PC-3 (cell line): ENCODE measurements at places on chromosomes 1 and 21.

GRCh38 chr1:198788561-198789064 is 149.8 kb downstream of the PTPRC start:
- DNase-seq = peak; percentile 29
- H3K27ac ChIP-seq = no peak overlapping the region
- no peaks in the 10 kb centered on the region for H3K36me3 ChIP-seq
- H3K27me3 ChIP-seq = no peaks in the 10 kb centered on the region

GRCh38 chr1:159066108-159066507 is 10.5 kb downstream of the AIM2 start:
- H3K36me3 ChIP-seq = no peaks in the 10 kb centered on the region
- no peak overlapping the region for H3K4me3 ChIP-seq
- H3K4me1 ChIP-seq = no peaks in the 10 kb centered on the region
- H3K27ac ChIP-seq = no peak overlapping the region
- peaks cover 57% of the 10 kb centered on the region for H3K27me3 ChIP-seq

GRCh38 chr1:160567858-160568682 is 11.2 kb downstream of the CD84 start:
- H3K4me3 ChIP-seq = no peak overlapping the region
- H3K36me3 ChIP-seq = no peaks in the 10 kb centered on the region
- no peaks in the 10 kb centered on the region for H3K4me1 ChIP-seq
- DNase-seq = no peak

- peak overlapping the region; percentile 65 for H3K27ac ChIP-seq
- no peaks in the 10 kb centered on the region for H3K27me3 ChIP-seq
- H3K36me3 ChIP-seq = no peaks in the 10 kb centered on the region
- peaks cover 24% of the 10 kb centered on the region for H3K4me1 ChIP-seq
- peak; percentile 79 for DNase-seq
Observed at GRCh38 chr1:177927021-177927596, 42.7 kb downstream of the SEC16B start.

DNA sequence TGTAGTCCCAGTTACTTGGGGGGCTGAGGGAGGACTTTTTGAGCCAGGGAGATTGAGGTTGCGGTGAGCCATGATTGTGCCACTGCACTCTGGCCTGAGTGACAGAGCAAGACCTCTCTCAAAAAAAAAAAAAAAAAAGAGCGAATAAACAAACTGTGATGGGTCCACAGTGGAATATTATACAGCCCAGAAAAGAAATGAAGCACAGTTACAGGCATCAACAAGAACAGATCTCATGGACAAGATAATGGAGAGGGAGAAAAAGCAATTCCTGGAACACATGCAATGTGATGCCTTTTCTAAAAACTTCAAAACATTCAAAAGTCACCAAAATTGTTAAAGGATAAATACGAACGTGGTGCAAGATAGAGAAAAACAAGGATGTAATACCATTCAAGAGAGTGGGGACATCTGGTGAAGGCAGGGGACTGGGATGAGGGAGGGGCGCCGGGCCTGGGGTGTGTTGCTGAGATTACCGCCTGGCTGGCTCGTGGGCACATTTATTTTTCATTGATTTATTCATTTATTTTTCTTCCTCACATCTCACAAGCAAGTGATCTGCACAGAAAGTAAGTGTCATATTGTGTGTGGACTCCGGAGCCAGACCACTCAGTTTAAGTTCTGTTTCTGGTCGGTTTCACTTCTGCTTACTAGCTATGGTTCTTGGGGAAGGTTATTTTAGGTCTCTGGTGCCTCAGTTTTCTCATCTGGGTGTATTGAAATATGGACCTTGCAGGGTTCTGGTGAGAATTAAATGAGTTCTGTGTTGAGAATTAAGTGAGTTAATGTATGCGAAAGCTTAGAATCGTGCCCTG is 30.1 kb downstream of the ABCG1 start:
- no peak overlapping the region for H3K27ac ChIP-seq
- H3K4me1 ChIP-seq = no peaks in the 10 kb centered on the region
- no peak for DNase-seq
- no peaks in the 10 kb centered on the region for H3K36me3 ChIP-seq

DNA sequence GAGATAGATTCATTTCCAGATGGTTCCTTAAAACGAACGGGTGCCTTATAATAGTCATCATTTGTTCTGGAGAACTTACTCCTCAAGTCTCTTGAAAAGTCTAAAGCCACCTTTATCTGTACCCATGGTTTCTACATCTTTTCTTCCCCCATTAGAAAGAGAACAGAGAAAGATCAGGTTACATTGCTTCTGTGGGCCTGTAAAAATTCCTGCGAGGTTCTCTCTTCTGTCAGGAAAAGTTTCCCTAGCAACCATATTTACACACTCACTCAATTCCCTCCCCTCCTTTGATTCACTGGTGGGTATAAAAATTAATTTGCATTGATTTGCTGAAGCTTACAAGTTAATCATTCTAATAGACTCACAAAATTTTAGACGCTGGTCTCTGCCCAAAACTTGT is 6.7 kb downstream of the PHC2 start:
- peak; percentile 82 for DNase-seq
- H3K36me3 ChIP-seq = peaks cover 28% of the 10 kb centered on the region
- H3K27me3 ChIP-seq = no peaks in the 10 kb centered on the region

DNA sequence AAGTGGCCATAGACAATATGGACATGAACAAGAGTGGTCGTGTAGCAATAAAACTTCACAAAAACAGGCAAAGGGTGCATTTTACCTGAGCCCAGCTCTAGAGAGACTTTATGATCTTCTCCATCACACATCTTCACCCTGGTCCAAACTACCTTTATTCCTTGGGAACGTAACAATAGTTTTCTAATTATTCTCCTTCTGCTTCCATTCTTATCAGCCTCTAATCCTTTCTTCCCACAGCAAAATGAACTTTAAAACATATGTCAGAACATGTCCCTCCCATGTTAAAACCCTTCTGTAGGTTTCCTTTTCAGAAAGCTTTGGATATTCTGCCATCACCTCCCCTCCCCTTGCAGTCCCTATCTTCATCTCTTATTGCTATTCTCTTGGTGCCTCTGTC is 395.2 kb upstream of the PLXNA2 start:
- H3K36me3 ChIP-seq = no peaks in the 10 kb centered on the region
- no peak overlapping the region for H3K27ac ChIP-seq
- H3K4me3 ChIP-seq = no peak overlapping the region
- H3K27me3 ChIP-seq = no peaks in the 10 kb centered on the region
- no peak for DNase-seq

DNA sequence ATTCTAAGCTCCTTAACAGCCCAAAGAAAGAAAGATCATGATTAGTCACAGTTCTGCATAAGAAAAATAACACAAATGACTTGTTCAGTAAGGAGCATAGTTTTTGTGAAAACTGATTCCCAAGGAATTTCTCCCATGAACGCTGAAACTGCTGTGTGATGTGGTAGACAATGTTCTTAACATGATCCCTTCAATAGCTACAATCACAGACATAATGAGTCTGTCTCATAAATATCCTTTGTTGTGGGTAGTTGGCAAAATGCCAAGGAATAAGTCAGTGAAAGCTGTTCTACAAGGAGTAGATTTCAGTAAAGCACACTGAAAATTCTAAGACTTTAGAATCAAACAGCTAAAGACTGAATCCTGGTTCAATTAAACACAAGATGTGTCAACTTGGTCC is 404.8 kb downstream of the HLX start:
- H3K4me1 ChIP-seq = peaks cover 7% of the 10 kb centered on the region; the same call in 1 of the 2 replicates
- DNase-seq = peak; percentile 74
- no peaks in the 10 kb centered on the region for H3K27me3 ChIP-seq

DNA sequence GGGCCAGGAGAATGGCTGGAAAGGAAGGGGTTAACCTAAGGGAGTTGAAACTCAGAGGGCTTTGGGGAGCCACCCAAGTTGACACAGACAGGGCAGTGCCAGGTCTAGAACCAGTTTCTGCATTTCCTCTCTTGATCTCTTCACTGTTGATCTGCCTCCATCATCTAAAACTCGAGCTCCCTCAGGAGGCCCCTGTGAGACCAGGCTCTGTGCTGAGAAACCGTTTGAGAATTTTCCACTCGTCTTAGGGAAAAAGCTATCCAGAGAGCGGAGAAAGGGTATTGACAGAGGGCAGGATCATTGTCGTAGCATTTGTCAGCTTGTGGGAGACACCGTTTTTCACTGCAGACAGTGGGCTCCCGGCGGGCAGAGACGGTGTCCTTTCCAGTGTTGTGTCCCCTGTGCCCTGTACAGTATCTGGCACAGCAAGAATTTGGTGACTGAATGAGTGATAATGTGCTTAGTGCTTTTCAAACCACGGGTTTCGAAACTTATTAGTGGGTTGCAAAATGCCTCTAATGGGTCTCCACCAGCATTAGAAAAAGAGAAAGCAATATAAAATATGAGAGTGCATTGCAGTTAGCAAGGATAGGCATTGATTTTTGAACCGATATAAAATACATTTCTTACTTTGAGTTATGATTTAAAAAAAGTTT is 31.1 kb downstream of the PROK1 start:
- H3K36me3 ChIP-seq = no peaks in the 10 kb centered on the region
- no peaks in the 10 kb centered on the region for H3K27me3 ChIP-seq
- DNase-seq = no peak
- peaks cover 21% of the 10 kb centered on the region for H3K4me1 ChIP-seq
